Inflammatory macrophage treated with lipopolysaccharide for 1 hour (primary cell): ENCODE measurements at places on chromosomes 11 and 22.

DNA sequence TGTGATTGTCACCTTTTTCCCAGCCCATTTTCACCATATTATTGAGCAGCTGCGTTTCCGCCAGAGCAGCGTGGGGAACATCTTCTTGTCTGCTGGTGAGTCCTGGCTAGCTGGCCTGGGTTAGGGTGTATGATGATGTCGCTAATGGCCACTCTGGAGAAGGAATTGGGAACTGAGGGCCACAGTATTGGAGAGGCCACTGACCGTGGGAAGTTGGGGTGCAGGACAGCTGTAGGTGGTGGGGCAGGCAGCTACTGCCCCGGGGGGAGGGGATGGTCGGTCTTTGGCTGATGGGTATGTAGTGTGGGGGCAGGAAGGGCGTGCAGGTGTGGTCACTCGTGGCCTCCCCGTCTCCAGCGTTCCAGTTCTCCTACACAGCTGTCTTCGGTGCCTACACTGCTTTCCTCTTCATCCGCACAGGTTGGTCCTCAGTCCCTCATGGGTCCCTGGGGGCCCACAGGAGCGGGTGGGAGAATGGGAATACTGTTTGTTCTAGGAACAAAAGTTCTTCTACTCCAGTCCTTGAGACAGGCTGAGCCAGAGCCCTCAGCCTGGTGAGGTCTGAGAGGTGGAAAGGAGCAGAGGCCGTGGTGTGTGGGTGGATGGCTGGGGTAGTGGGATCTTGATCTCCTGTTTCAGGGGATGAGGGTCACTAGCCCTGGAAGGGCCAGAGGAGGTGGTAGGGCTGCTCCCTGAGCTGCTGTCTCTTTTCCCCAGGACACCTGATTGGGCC is 2.1 kb downstream of the RCE1 start:
- no peak for DNase-seq

- DNase-seq: peak; percentile 55
Observed at GRCh38 chr11:8802251-8802650, 108.7 kb upstream of the AKIP1 start.

- no peak for DNase-seq
Observed at GRCh38 chr11:121466063-121466794, 13.5 kb upstream of the SORL1-AS1 start.

DNA sequence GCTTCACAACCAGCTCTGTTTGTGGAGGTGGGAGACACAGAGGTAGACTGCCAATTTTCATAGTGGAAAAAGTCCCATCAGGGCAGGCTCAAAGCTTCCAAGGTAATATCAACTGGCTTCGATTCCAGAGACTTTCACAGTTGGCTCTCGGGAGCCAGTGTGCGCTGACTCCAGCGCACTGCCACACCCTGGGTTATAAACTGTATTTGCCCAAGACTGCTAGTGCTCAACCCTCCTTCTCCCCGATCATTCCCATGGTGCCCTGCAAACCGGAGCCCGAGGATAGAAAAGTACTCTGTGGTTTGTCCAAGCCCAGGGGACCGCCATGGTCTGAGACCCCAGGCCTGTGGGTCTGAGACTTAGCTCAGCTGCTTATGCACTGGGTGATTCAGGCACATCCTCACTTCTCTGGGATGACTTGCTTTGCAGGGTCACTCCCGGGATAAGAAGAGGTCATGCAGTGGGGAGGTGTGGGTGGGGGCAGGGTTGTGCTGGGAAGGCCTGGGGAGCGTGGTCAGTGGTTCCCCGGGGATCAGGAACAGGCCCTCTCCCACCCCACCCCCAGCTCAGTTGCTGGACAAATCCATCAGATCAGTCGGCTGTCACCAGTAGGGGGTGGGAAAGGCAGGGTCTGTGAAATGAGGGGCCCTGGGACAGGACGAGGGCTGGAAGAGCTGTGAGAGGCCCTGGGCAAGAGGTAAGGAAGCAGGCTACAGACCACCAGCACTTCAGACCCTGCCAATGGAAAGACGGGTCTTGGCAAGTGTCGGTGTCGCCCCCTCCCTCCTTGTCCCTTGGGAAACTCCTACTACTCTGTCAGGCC is 26.7 kb upstream of the PICK1 start:
- no peak for DNase-seq
